ENCODE measurements at places on chromosomes 12 and 14. TPM values are rescaled to one million over a fixed set of nuclear protein-coding genes. Genes with fewer than 3 reads are reported as not detected.
A peak's percentile ranks its signal among the peaks of the same experiment; 100 is the strongest.

DNA sequence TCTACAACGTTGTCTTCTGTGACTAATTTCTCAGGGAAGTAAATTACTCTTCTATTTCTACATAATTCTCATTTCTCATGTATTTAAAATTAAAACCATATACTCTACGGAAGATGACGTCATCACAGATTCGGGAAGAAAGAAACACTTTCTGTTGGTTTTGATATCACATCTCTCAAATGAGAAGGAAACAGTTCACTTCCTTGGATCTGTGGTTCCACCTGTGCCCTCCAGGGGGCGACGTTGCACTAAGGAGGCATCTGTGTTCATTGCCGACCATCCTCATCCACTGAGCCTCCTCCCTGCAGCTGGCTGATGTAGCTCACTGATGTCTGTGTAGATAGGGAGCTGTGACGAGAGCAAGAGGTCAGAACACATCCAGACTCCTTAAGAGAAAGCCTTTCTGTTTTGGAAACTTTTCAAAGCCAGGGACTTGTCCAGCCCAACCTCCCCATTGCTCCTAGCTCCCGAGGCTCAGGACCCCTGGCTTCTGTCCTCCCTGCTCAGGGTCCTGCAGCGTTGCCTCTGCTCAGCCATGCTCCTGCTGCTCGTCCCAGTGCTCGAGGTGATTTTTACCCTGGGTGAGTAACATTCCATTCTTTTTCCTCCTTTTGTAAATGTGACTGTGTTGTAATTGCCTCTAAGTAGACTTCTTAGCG is 172.7 kb upstream of the OR4E1 start:
- peak; percentile 28 for ATAC-seq

- ATAC-seq = no peak
These were observed 7.2 kb downstream of the KRT76 start for GRCh38 chr12:52769946-52770345.

DNA sequence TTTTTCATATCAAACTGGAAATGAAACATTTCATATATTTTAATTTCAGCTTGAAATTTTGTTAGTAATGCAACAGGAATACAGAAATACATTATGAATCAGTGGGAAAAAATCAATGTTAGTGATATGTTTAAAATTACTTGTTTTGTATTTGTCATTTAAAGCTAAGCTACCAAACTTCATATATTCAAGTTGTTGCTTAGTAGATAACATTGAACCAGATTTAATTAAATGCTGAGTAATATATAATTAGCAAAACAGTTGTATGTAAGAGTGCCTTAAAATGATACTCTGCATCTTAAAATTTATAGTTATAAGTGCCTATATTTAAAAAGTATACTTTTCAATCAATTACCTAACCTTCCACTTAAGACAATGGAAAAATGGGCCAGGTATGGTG is 5.0 kb downstream of the CHURC1 start:
- ATAC-seq = no peak

- ATAC-seq = no peak
These were observed 132.7 kb upstream of the EEA1 start for GRCh38 chr12:93061473-93062419.

GRCh38 chr12:94112121-94112520 is 36.3 kb upstream of the PLXNC1 start:
- no peak for ATAC-seq

- no peak for ATAC-seq
These were observed 254.8 kb downstream of the MSRB3 start for GRCh38 chr12:65533177-65533883.

CLEC4A gene
- 1.2 TPM for total RNA-seq

PTPN11 gene
- 46.3 TPM for total RNA-seq

KDM5A gene
- 27.6 TPM for total RNA-seq

ZNF385A gene
- total RNA-seq = 4.3 TPM

KRT79 gene
- not detected for total RNA-seq

DNA sequence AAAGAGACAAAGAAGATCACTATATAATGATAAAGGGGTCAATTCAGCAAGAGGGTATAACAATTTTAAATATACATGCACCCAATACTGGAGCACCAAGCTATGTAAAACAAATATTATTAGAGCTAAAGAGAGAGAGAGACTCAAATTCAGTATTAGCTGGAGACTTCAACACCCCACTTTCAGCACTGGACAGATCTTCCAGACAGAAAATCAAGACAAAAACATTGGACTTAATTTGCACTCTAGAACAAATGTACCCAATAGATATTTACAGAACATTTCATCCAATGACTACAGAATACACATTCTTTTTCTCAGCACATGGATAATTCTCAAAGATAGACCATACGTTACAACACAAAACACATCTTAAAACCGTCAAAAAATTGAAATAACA is 81.0 kb downstream of the KLHL28 start:
- ATAC-seq = no peak

DNA sequence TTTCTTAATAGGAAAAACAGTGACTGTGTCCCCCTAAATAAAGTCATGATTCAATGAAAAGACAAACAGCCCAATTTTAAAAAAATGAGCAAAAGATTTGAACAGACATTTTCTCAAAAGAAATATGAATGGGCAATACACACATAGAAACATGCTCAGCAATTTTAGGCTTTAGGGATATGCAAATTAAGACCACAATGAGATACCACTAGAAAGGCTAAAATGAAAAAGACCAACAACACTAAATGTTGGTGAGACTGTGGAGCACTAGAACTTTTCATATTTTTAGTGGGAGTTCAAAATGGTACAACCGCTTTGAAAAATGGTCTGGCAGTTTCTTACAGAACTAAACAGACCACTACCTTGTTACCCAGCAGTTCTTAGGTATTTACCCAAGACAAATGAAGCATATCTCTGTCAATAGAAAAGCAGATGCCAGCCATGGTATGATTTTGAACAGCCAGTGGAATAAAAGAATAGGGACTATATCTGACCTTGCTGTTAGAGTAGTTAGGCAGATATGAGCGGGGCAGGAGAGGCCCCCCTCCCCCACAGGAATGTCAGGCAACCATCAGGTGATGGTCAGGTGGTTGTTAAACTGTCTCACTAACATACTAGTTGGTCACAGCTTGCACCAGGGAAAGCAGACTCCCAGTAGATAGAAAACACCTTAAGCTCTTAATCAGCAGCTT is 108.8 kb downstream of the PRKCH start:
- ATAC-seq = no peak

GRCh38 chr14:20775043-20775442 is 6.0 kb upstream of the RNASE6 start:
- no peak for ATAC-seq

- ATAC-seq = no peak
These were observed 74.3 kb downstream of the SYNE3 start for GRCh38 chr14:95442016-95442632.

DNA sequence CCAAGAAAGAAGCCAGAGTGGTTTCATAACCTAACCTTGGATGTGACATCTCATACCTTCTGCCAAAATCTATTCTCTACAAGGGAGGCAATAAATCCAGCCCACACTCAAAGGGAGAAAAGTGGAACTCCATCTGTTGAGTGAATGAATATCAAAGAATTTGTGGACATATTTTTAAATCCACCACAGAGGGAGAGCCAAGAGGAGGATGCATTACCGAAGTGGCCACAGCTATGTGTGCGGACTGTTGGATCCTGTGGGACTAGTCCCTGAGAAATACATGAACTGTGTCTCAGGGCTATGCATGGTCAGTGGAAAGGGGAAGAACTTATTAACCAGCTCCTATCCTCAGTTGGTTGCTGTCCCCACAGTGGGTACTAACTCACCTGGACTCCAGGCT is 273.9 kb downstream of the NUAK1 start:
- no peak for ATAC-seq

CEBPE gene
- not detected for total RNA-seq

DNA sequence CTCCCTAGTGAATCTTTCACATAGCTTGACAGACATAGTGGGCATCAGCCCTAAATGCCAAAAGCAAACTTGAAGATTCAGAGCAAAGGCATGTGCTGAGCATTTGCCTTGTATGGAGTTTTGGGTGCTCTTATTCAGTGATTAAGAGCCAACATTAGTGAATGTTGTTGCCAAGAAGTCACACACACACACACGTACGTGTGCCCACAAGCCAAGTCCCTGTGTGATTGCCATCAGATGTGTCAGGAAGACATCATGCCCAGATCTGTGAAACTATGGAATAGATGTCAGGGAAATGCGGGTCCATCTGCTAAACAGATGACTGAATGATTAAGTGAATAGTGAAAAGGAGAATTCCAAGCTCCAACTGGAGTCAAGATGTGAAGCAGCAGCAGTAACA is 149.0 kb downstream of the AKAP6 start:
- no peak for ATAC-seq

SIX1 gene
- total RNA-seq = 35.8 TPM

DNA sequence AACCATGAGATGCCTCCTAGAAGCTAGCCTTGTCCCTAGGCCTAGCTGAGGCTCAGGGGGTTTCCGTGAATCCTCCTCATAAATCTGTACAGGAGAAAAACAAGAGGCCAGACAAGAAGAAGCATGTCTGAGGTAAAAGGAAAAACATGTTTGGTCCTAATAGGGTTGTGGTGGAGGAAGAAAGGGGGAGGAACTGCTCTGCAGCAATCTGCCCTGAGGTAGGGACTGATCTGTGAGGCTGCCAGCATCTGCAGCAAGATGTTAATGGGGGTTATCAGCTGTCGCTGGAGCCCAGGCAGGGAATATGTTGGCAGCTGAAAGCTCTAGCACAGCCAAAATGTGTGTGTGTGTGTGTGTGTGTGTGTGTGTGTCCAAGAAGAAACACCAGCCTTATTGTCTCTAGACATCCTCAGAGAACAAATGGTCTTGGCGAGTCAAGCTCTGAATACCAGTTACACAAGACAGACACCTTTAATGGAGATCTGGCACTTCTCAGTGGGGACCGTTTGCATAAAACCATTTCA is 218.5 kb downstream of the NUAK1 start:
- ATAC-seq = no peak

SERPINA6 gene
- total RNA-seq = 0.78 TPM

GRCh38 chr12:28535216-28535615 is 345.0 kb downstream of the CCDC91 start:
- peak; percentile 36 for ATAC-seq

DNA sequence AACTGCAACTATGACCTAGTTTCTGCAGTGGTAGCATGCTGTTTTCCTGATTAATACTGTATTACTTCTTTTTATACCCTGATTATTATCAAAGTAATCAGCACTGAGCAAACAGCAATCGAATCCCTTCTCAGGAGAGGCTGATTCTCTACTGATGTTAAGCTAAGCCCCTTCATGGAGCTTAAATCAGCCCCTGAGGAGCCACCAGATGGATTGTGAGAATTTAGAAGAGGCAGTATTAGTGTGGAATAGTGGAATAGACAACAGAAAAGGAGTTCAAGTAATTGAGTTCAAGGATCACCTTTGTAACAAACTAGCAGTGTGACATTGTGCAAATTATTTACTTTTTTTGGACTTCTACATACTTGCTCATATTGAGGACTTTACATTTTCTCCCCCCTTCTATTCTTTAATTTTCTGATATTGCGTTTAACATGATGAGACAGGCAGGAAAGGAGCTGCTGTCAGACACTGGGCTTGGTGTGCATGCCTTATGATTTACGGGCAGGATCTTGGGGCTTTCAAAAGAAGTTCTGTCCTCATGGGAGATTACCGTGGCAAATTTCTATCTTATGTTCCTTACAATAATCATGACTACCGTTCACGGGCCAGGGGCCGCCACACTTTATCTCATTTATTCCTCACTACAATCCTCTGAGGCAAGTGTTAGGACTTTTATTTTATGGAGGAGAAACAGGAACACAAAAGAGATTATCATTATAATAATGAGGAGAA is 68.0 kb downstream of the PTPRR start:
- no peak for ATAC-seq

DNA sequence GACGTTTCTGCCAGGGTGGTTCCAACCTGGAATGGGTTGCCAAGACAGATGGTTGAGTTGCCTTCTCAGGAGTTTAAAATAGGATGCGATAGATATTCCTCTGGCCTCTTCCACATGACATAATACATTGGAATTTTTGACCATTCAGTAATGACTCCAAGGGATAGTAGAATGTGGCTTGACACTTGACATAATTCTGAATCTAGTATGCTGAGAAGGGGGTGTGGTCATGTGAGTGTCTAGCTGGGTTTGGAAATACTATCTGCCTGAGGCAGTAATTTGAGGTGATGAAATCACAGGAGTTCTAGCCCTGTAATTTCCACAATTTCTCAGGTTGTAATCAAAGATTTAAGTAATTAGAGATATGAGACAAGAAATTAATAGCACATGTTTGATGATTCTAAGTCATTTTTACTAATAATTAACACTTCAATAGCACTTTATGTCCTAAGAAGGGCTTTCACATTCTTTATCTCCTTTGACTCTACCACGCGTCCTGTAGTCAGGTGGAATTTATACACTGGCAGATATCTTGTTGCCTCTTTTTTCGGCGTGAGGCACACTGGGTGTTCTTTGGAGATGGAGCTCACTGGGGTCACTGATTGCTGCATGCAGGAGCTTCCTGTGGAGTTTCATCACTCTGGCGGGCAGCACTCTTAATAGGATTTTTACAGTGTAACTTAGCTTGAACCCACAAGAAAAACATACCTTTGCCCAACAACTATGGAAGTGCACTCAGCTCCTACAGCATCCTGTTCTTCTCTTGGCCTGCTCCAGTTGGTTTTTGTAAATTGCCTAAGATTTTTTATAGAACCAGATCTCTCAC is 3.2 kb upstream of the AMIGO2 start:
- ATAC-seq = no peak

DNA sequence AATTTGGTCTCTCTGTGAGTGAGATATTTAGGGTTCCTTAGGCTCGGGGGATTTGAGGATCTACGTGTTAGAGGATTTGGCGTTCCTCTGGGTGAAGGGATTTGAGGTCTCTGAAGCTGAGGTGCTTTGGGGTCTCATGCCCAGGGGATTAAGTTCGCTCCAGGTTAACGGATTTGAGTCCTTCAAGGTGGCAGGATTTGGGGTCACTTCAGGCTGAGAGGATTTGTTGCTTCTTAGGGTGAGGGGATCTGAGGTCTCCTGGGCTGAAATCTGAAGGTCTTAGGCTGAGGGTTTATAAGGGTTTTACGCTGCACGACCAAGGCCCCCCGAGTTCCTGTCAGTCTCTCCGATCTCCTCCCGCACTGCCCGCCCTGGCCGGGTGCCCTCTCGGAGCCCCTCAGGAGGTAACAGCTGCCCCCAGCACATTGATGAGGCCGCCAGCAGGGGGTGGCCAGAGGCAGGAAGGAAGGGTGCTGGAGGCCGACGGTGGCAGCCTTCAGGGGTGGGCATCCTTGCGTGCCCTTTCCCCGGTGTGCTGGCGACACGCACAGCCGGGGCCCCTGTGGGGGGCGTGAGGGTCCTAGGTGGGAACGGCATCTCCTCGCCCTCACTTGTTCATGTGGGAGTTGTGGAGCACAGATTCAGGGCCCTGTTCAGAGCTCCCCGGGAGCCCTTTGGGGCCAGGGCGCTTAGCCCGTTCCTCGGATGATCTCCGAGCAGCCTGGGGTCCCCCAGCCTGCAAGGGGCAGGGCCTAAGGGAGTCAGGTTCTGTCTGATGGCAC is 14.3 kb downstream of the CEP170B start:
- no peak for ATAC-seq

- no peak for ATAC-seq
These were observed 15.5 kb downstream of the SLC25A29 start for GRCh38 chr14:100290607-100291304.

DIABLO gene
- 101 TPM for total RNA-seq

- ATAC-seq = peak; percentile 78
These were observed 778 bp downstream of the TCP11L2 start for GRCh38 chr12:106303202-106303820.
